ENCODE measurements at places on chromosomes 7 and 10.

- no peak for ATAC-seq
These were observed 435.3 kb downstream of the GATA3 start for GRCh38 chr10:8489823-8490222.

- no peak for ATAC-seq
These were observed 198.3 kb upstream of the ZNF32 start for GRCh38 chr10:43846968-43847367.

DNA sequence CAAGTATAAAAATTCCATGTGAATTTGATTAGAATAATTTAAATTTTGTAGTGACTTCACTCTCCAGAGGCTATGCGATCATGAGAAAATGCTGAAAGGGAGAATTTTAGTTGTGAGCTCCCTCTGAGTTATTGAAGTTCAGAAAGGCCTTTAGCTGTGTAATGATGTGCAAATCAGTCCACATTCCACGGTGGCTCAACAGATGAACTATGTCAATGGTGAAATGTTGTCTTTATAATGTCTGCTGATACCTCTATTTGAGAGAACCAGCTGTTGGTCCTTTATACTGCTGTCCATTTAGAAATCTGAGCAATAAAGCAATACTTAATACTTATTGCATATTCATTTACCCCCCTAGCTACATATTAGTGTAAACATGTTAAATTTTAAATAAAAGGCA lies 7.1 kb upstream of the ITGB8 start:
- peak; percentile 90 for ATAC-seq

DNA sequence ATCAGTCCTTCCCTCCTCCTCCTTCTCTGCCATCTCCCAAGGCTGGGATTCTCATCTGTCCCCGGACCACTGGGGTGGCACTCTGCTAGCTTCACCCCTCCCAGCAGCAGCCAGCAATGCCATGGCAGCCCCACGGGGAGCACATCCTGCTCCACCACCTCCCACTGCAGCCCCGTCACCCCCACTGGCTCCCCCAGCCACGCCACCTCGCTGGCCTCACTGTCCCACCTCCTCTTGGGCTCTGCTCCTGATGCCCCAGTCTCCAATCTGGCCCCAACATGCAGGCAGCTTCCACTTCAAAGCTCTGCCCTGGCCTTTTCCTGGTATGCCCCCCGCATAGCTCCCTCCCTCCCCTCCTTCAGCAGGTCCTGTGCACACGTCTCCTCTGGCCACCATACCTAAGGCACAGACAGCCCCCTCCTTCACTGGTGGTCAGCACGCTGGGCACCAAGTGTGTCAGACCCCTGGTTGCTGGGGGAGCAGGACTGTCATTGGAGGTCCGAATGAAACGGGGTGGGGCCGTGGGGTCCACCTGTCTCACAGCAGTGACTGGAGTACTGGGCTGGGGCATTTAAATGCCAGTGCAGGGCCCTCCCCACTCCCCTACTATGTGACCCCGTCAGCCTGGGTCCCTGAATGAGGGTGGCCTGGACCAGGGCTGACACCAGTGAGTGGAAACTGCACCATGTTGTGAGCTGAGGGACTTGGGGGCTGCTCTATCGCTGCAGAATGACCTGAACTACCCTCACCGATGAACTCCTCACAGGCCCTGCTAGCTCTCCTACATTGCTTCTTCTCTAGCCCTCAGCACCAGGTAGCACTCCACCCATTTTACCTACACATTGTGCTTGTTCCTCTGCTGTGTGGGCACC lies 38.7 kb downstream of the RASGEF1A start:
- ATAC-seq = no peak

DNA sequence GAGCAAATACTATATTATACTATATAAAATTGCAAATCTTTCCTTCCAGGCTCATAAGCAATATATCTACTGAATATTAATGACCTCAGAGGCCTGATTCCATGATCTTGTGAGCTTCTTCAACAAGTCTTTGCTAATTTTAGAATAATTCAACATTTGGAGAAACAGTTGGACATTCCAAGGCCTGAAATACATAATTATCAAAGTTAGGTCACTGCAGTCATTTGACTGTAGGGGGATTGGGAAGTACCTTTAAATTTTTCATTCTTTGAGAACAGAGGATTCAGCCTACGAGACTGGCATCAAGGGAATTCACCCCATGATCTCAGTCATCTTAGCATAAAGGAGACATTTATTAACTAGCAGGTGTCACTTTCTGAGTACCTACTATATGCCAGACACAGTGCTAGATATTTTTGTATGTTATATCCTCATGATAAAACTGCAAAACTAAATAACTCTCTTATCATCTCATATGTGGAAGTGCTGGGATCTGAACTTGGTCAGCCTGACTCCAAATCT lies 85.4 kb downstream of the DOCK4 start:
- no peak for ATAC-seq

DNA sequence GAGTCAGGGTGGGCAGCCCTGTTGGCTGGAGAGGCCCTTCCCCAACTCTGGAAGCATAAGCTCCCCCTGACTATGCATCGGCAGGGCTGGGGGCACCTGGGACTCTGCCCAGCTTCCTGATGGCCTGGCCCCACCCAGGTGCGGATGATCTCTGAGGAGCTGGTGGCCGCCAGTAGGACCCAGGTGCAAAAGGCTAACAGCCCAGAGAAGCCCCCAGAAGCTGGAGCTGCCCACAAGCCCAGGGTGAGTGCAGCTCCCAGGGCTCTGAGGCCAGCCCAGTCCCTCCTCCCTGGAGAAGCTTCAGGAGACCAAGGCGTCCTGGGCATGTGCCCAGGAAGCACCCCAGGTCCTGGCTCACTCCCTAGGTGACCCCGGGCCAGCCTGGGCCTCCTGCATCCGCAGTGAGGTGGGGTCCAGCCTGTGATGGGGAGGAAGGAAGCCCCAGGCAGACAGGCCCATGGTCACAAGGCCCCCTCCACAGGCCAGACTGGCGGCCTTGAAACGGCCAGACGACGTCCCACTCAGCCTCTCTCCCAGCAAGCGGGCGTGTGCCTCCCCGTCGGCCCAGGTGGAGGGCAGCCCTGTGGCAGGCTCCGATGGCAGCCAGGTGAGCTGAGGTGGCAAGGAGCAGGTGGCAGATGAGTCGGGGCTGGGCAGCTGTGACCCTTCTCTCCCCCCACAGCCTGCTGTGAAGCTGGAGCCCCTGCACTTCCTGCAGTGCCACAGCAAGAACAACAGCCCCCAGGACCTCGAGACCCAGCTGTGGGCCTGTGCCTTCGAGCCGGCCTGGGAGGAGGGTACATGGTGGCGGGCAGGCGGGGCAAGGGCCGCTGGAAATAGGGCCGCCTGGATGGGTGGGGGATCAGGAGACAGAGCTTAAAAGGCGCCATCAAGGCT lies 3.0 kb downstream of the LRWD1 start:
- no peak for ATAC-seq

GRCh38 chr7:99840136-99840869 lies 12.5 kb downstream of the CYP3A43 start:
- no peak for ATAC-seq

All from motor neuron (in vitro differentiated cells).